Pulmonary artery endothelial cell (primary cell): ENCODE measurements at places on chromosomes 5 and 9. TPM values are rescaled to one million over a fixed set of nuclear protein-coding genes. Genes with fewer than 3 reads are reported as not detected.

Gene IL4
- total RNA-seq: not detected in 2 replicates

Gene PDE6A
- total RNA-seq: not detected in 2 replicates

Gene SPRY4
- total RNA-seq: 7.4 and 8.8 TPM in 2 replicates

Gene PCDHGC4
- total RNA-seq: 0.40 and 0.95 TPM in 2 replicates

Gene MARCHF11
- total RNA-seq: not detected in 2 replicates

Gene SLC6A18
- not detected in 2 replicates for total RNA-seq

Gene NUTM2F
- total RNA-seq: not detected in 2 replicates

Gene MCCC2
- 26.7 and 28.9 TPM in 2 replicates for total RNA-seq

Gene ESM1
- 466 and 764 TPM in 2 replicates for total RNA-seq

Gene ZNF366
- 0.39 and 0.46 TPM in 2 replicates for total RNA-seq

Gene GFM2
- total RNA-seq: 40.6 and 55.2 TPM in 2 replicates

Gene BSPRY
- total RNA-seq: under 0.01 TPM in 1 of 2 replicates, not detected in the other
